ENCODE measurements at places on chromosomes 7 and 10.

- no peak for DNase-seq
Observed at GRCh38 chr10:102673236-102673818, 29.0 kb downstream of the TRIM8 start.

GRCh38 chr7:157791261-157791660 lies 454.5 kb downstream of the DNAJB6 start:
- DNase-seq: no peak

- DNase-seq: no peak
Observed at GRCh38 chr10:75103881-75104686, 7.4 kb upstream of the SAMD8 start.

- DNase-seq: no peak
Observed at GRCh38 chr7:13911909-13912308, 77.6 kb downstream of the ETV1 start.

DNA sequence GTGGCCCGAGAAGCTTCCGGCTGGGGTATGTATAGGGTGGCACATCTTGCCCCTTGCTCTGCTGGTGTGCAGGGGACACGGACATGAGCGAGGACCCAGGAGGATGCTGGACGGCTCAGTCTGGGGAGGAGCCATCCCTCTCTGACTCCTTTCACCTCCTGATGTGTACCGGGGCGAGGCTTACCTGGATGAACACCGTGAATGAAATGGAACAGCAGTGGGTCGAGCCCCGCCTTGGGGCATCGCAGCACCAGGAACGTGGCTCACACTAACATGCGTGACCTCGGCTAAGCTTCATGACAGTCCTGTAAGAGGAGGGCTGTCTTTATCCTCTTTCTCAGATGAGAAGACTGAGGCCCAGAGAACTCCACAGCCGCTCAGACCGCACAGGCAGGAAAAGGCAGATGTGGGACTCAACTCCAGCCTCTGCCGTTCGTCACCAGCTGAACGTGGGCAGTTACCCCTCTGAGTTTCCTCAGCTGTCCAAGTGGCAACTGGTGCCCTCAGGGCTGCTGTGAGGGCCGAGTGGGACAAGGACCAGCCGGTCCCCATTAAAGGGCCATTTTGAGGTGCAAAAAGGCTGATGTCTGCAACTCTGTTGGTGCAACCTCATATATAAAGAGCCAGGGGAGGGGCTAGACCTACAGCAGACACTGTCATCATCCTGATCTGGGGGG lies 54.5 kb downstream of the INSIG1 start:
- DNase-seq: no peak

DNA sequence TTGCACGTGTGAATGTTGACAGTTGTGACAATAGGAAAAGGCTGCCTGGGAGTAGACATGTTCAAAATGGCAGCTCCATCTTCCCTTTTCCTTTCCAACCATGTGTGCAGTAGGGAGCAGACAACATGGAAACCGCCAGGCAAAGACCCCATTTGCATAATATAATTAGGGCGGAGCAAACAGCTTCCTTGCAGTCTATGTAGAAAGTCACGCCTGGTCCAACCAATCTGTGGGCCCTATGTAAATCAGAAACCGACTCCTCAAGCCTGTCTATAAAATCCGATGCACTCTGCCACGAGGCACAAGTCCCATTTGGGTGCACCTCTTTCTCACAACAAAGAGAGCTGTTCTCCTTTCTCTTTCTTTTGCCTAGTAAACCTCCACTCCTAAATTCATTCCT lies 19.6 kb downstream of the NEBL start:
- no peak for DNase-seq

- no peak for DNase-seq
Observed at GRCh38 chr7:29105752-29106668, 40.3 kb downstream of the CPVL start.

- DNase-seq: no peak
Observed at GRCh38 chr10:108147346-108147745, 982.8 kb upstream of the SORCS1 start.

DNA sequence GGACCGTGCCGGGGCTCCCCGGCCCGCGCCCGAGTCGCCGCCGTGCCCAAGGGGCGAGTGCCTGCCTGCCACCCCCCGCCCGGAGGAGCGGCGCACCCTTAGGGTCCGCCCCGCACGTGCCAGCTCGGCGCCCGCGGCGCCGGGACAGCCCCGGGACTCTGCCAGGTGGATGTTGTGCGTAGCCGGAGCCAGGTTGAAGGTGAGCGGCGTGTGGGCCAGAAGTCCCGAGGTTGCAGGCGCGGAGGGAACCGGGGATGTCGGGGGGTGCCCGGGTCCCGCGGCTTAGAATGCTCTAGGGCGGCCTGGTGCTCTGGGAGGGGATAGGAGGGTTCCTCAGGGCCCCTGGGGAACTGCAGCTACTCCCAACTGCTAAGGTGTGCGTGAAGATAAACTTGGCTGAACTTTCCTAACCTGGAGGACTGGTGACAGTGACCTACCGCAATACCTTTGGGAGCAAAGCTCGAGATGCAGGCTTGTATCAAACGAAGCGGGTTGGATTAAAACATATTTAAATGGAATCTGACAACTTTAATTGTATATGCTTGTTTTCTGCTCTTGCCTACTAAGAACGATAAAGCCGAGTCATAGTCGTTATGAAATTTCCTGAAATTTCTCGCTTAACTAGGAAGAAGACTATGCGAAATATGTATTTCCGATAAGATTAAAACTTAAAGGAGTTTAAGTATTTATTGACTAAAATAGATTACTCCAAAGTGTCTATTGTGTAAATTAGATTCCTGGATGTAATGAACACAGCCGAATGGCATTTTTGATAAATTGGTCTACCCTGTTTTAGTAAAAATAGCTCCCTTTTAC lies at the start of gene CUX1:
Gene CUX1, plus strand, starts transcription at position 156 of the 816 bp plus-strand sequence. Its CDS starts 14 bp downstream, at position 170.
- DNase-seq: no peak

DNA sequence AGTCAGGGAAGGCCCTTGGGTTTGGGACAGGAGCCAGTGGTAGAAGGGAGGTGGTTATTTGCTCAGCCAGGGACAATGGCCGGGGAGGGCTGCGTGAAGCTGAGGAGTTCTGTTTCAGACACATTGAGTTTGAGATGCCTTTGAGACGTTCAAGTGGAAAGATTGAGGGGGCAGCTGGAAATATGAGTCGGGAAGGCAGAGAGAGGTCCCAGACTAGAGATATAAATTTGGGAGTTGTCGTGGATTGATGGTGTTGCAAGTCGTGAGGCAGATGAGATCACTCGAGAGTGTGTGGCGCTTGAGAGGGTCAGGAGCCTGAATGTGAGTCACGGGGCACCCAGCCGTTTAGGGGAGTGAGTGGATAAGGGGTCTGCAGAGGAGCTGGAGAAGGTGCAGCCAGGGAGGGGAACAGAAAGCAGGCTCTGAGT lies 73.3 kb downstream of the ZMIZ1 start:
- no peak for DNase-seq

DNA sequence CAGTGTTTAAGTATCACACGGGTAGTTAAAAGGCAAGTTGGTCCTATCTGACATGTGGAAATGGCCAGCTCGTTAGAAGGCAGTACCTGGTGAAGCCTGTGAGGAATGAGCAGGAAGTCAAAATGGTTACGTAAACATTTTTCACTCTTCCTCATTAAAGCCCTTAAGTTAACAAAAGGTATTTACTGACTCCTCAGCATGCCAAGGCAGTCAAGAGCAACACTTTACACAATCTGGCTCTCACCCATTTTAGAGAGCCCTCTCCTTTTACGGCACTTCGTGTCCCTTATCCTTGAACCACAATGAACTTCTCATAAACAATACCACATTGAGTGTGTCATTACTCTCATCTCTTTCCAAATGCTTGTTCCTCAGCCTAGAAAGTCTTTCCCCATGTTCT lies 11.0 kb upstream of the RSBN1L start:
- no peak for DNase-seq

DNA sequence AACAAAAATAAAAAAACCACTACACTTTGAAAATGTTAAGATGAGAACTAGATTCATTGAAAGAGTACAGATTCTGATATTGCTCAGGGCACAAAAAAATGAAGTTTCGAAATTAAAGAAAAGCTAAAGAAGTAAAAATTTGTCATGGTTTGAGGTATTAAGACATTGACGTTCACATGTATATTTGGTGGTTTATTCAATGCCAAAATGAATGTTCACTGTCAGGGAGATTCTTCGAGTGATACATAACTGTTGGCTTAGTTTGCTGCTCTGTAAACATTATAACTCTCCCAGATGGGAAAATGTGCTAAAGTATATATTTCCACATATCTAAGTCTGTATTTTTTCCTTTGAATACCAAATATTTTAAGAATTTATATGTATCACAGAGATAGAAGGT lies 345.0 kb downstream of the SEMA3D start:
- DNase-seq: no peak

DNA sequence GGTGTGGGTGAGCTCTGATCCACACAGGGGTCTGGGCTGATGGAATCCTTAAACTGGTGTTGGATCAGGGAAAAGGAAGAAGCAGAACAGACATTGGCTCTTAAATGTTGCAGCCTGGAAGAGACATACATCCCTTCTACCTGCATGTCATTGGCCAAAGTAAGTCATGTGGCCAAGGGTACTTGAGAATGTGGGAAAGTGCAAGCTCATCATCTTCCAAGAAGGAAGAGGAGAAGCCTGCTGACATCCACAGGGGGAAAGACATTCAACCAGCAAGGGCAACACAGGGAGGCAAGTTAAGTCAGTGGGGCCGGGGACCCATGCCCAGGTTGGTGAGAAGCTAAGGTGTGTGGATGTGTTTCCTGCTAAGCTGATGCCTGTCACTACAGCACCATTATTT lies 272.8 kb upstream of the MKI67 start:
- no peak for DNase-seq

DNA sequence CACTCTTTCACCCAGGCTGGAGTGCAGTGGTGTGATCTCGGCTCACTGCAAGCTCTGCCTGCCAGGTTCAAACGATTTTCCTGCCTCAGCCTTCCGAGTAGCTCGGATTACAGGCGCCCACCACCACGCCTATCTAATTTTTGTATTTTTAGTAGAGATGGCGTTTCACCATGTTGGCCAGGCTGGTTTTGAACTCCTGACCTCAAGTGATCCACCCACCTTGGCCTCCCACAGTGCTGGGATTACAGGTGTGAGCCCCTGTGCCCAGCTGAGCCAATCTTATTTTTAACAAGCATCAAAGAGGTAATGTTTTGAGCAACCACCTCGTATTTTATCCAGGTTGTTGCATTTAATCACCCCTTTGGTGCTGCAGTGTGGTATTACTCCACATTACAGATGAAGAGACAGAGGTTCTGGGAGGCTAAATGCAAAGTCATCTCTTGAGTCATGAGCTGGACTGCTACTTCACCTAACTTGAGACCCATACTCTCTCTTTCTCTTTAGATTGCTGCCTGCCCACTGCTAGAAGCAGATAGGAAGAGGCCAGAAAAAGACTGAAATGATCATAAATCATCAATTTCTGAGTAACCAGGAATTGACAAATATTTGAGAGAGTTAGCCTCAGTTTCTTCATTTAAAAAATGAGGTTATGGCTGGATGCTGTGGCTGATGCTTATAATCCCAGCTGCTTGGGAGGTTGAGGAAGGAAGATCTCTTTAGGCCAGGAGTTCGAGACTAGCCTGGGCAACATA lies 116.2 kb downstream of the CAMK1D start:
- no peak for DNase-seq
